ENCODE measurements at places on chromosomes 1 and 21.

- no peak for DNase-seq
Measured at GRCh38 chr1:205350124-205350523, 6.6 kb downstream of the KLHDC8A start.

GRCh38 chr1:62720946-62721554 lies 32.9 kb upstream of the DOCK7 start:
- DNase-seq, result no peak

- DNase-seq, result no peak
Measured at GRCh38 chr21:27953340-27954045, 986.6 kb upstream of the ADAMTS5 start.

GRCh38 chr1:180188684-180189175 lies 34.1 kb downstream of the QSOX1 start:
- DNase-seq, result no peak

GRCh38 chr1:108551137-108551862 lies 8.6 kb upstream of the EEIG2 start:
- DNase-seq, result no peak

DNA sequence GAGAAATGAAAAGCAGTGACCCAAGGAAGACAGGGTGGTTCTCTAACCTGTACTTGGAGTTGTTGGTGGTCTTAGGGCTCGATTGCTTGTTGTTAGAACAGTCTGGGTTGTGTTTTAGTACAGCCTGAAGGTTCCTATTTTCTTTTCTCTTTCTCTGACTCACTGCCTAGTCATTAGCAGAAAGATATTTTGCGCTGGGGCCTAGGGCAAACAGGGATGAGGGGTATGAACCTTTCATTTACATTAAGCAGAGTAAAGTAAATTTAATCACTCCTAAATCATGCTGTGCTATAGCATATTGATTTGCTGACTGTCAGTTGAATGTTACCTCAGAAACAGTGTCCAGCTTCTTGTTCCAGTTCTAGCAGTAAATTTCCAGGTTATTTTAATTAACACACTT lies 197.2 kb downstream of the RWDD3 start:
- no peak for DNase-seq

DNA sequence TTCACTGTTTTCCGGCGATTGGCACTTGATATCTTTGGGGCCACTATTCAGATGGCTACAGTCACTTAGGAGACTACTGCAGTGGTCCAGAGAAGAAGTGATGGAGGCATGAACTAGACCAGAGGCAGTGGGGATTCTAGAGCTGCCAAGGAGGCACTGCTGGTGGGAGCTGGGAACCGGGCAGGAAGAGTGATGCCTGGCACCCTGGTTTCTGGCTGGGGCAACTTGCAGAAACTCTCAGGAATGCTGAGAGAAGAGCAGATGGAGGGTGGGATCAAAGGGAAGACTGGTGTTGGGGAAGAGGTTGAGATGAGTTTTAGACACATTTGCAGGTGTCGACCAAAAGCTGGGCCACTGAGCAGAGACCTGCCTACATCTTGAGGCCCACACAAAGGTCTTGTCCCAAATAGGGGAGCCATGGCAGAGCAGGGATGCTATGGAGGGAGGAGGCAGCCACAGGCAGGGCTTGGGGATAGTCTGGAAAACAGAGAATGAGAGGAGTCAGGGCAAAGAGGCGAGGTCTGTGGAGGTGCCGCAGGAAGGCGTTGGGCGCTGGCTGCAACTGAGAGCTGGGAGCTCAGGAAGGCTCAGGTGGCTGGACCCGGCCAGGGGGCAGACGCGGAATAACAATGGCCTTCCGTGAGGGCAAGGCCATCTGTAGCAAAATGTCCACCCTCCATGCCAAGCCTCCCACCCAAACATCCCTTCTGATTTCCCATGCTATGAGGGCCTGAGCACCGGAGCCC lies 118.9 kb downstream of the TOMM20 start:
- DNase-seq, result no peak

Data from NCI-H187 treated with DMSO at 0.1 percent for 48 hours (cell line).